ENCODE measurements at places on chromosomes 1 and 21.

GRCh38 chr1:184889902-184890301 is 84.4 kb downstream of the NIBAN1 start:
- no peak for DNase-seq

DNA sequence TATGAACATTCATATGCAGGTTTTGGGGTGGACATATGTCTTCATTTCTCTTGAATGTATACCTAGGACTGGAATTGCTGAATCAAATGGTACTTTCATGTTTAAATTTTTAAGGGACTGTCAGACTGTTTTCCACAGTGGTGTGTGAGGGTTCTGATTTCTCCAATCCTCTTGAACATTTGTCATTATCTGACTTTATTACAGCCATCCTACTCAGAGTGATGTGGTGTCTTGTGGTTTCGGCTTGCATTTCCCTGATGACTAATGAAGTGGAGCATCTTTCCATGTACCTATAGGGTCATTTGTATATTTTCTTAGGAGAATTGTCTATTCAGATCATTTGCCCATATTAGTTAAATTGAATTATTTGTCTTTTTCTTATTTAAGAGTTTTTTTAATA is 35.4 kb upstream of the ZNF281 start:
- no peak for DNase-seq

DNA sequence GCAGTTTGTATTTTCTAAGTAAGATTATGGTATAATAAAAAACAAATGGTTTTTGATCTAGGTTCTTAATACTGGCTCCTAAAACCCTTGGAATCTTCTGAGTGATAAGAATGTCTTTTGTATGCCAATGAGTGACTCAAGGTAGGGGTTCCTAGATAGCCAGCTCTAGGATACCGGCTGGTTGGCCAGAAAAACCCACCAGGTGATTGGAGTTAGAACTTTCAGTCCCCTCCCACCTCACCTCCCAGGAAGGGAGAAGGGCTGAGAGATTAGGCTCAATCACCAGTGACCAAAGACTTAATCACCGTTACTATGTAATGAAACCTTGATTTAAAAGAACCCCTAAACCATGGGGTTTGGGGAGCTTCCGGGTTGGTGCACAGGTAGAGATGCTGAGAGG is 8.7 kb upstream of the BRDT start:
- DNase-seq = no peak

DNA sequence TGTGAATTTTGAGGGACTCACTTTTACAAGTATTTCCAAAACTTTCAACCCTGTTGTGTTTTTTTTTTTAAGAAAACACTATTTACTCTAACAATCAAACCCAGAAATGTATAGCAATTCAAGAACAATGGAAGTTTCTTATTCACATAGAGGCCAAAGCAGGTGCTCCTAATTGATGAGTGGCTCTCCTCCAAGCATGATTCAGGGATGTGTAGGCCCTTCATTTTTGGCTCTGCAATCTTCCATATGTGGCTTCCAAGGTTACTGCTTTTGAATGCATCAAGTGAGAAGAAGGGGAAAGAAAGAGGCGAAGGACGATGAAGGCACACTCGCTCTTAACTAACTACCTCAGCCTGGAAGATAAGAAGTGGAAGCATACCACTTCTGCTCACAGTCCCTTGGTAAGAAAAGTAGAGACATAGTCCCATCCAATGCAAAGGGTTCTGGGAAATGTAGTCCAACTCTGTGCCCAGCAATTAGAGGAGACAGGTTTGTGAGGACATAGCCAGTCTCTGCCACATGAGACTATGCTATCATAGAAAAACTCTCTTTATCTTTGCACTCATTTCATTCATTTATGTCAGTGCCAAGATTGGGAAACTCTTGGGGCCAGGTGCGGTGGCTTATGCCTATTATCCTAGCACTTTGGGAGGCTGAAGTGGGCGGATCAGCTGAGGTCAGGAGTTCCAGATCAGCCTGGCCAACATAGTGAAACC is 46.0 kb downstream of the OPTC start:
- DNase-seq = no peak

DNA sequence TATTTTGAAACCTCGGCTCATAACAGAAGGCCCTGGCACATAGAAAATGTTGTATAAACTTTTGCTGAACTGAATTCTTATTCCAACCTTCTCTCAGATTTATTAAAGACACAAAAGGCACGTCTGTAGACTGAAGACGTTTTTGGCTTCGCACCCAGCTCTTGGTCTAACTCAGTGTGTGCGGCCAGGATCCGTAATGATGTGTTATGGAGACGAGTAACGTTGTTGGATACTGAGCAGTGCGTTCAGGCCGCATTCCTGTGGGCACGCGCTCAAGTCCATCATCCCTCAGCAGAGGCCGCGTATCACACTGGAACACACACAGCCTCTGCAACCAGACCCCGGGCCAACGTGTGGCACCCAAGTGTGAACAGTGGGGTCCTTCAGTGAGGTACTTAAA is 154.8 kb upstream of the RAB4A start:
- no peak for DNase-seq

DNA sequence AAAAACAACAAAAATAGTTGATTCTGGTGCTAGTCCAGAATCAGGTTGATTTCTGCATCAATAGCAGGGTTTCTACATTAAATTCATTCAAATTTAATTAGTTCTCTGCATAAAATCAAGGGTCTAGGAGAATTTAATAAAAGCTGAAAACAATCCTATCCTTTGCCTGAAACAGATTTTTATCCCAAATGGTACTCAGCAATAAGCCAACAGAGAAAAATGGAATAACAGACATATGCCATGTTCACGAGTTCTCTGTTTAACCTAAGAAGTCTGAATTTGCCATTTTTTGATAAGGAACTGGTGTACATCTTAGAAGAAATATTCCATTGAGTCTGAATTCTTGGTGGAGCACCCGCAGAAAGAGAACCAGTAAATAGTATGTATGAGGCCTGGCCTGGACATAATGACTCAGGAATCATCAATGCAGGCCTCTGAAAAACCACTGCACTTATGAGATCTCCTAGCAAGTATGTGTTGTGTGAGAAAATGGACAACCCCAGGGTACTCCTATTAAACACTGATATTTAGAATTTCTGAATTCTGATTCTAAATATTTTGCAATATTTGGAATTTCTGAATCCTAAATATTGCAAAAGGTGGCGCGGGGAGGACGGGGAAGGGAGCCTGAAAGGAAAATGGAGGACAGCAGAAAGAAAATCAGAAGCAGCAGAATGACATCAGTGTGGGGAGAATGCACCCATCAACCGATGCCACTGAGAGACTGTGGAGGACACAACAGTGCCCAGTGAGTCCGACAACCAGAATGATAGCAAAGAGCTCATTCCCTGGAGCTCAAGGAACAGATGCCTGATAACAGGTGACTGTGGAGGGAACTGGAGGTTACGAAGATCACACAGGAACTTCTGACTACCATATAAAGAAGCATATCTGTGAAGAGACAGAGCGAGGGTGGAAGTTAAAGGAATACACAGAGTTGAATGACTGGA is 97.6 kb downstream of the APP start:
- DNase-seq = no peak

GRCh38 chr1:248813546-248813945 is 12.2 kb downstream of the SH3BP5L start:
- no peak for DNase-seq
